ENCODE measurements at places on chromosomes 11 and 22.

DNA sequence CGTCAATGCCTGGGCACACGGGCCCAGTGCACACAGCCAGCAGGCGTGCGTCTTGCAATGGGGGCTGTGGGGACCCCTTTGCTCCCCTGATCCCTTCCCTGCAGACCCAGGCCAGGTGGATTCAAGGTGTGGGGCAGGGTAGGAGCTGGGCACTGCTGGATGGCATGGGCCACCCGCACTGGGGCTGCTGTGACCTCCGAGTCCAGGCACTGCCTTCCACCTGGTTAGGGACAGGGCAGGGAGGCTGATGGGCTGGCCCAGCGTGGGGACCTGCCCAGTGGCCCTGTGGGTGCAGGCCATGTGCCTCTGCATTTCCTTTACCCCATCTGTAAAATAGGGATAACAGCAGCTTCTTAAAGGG is 22.9 kb downstream of the KCNQ1 start:
- DNase-seq, result no peak

GRCh38 chr11:40797981-40798380 is 661.5 kb downstream of the LRRC4C start:
- no peak for DNase-seq

DNA sequence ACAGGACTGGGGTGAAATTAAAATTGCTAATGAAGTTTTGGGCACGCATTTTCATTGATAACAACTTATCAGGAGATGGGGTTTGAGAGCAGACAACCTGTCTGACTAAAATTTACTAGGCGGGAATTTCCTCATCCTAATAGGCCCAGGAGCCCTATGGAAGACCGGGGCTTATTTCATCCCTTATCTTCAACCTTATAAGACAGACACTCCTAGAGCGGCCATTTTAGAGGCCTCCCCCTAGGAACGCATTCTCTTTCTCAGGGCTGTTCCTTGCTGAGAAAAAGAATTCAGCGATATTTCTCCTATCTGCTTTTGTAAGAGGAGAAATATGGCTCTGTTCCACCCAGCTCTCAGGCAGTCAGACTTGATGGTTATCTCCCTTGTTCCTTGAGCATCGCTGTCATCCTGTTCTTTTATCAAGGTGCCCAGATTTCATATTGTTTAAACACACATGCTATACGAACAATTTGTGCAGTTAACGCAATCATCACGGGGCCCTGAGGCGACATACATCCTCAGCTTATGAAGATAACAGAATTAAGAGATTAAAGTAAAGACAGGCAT is 39.3 kb upstream of the ZC3H12C start:
- no peak for DNase-seq

GRCh38 chr11:6587360-6587953 is 16.0 kb downstream of the RRP8 start:
- DNase-seq, result no peak

DNA sequence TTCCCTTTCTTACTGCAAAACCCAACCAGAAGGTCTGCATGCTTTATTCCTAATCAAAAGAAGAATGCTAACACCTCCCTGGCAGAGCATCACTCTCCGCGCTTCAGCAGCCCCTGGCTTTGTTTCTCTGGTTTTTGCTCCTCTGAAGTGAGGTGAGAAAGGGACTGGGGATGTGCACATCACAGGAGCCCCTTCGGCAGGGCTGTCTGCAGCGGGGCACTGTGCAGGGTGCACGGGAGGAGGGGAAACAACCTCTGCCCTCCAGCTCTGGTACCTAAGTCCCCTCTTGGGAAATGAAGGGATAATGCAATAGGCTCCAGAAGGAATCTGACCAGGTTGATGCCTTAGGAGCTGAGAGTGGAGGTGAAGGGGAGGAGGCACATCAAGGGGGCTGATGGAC is 312.7 kb downstream of the NTM start:
- no peak for DNase-seq

GRCh38 chr11:61948505-61948904 is 1.6 kb upstream of the BEST1 start:
- no peak for DNase-seq

GRCh38 chr11:67113231-67113721 is 5.8 kb upstream of the KDM2A start:
- no peak for DNase-seq

DNA sequence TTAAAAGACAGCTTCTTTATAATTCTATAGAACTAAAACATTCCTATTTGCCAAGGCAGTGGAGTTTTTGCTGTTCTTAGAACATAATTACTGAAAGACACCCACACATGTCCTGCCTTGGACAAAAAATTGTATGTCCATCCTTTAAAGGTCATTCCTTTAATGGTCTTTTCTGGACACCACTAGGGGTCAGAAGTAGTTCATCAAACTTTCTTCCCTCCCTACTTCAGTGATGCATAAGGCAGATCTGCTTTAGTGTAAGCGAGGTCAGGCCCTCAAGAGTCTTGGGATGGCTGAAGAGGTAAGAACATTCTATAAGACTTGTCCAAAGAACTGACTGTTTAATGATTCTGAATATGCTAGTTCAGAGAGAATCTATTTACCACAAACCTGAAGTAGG is 4.3 kb upstream of the OR51V1 start:
- no peak for DNase-seq
